PC-9 (cell line): ENCODE measurements at places on chromosomes 5 and 9.

DNA sequence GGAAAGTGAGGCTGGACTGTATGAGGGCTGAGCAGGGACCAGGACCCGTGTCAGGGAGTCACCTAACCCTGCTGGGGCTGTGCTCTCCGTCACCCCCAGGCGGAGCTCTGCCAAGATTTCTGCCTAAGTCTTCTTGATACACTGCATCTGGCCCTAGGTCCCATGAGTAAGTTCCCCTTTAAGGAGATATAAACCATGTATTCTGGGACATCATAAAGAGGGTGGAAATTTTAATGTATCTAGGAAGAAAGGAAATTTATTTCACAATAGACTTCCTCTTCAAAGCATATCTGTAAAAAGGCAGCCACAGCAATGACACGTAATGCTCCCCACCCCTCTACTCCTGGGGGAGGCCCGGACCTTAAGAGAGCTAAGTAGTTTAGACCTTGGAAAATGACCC, 183.4 kb downstream of the FBXL7 start:
- DNase-seq = no peak

DNA sequence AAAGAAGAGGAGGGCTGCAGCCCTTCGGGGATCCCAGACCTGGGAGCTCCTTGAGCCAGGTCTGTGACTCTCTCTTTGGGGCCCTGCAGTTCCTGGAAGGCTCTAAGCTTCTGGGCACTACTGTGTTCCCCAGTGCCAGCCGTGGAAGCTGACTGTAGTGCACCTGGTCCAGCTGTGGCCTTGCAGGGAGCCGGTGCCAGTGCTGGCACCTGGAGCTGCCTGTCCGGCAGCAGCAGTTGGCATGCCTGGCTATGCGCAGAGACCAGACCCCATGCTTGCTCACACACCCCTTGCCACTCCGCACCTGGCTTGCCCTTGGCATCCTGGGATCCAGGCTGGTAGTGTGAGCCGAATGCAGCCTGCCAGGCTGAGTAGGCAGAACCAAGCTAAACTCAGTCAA, 91.0 kb upstream of the PUM3 start:
- DNase-seq = no peak

GRCh38 chr9:27310582-27310981, 13.6 kb upstream of the EQTN start:
- DNase-seq = no peak

- no peak for DNase-seq
These were observed 3.9 kb upstream of the DAB2 start for GRCh38 chr5:39428640-39429039.

GRCh38 chr9:89020754-89021153, 29.5 kb downstream of the S1PR3 start:
- DNase-seq = no peak

GRCh38 chr5:156375895-156376495, 49.0 kb downstream of the SGCD start:
- DNase-seq = no peak

DNA sequence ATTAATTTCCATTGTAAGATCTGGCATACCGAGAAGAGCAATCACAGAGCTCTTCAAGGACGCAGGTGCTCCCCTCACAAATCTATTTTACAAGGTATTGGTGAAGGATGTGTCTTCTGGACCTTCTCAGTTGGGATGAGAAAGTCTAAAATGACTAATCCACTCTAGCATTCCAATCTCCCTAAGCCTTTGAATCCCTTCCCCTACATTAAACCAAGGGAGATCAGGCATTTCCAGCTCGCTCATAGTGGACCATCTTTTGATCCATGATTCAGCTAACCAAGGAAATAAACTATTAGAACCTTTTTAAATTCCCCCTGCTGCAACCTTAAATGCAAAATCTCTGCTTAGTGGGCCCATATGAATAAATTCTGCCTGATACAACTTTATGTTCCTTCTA, 95.9 kb upstream of the FBN2 start:
- DNase-seq = no peak

DNA sequence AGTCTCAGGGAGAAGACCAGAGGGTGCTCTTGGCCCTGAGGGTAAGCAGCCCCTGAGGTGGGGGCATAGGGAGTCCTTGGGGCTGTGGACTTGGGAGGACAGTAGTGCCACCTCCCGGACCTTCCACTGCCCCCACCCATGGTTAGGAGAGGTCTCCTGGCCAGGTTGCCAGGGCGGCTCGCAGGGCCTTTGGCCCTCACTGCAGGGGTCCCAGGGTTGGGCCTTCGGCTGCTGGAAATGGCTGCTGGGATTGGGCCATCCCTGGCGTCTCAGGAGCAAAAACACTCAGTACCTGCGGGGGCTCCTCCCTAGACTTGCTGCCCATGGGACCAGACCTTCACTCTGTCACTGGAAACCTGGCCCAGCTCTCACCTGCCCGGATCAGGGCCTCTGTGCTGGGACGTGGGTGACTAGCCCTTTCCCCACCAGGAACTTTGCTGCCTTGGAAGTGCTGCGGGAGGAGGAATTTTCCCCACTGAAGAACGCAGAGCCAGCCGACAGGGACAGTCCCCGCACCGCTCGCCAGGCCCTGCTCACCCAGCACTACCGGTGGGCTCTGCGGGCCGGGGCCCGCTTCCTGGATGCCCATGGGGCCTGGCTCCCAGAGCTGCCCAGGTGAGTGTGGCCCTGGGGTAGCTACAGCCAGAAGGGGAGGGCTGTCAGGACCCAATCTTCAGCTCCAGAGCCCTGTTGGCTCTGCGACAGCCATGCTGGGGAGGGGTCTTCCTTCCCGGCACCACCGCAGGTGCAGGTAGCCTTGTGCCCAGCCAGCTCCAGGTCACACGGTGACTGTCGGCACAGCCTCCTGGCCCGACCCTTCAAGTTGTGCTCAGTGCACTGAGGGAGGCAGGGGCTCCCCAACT, 3.2 kb downstream of the UAP1L1 start:
- DNase-seq = peak; percentile 32

GRCh38 chr5:137658324-137658723, 77.6 kb downstream of the KLHL3 start:
- DNase-seq = no peak

DNA sequence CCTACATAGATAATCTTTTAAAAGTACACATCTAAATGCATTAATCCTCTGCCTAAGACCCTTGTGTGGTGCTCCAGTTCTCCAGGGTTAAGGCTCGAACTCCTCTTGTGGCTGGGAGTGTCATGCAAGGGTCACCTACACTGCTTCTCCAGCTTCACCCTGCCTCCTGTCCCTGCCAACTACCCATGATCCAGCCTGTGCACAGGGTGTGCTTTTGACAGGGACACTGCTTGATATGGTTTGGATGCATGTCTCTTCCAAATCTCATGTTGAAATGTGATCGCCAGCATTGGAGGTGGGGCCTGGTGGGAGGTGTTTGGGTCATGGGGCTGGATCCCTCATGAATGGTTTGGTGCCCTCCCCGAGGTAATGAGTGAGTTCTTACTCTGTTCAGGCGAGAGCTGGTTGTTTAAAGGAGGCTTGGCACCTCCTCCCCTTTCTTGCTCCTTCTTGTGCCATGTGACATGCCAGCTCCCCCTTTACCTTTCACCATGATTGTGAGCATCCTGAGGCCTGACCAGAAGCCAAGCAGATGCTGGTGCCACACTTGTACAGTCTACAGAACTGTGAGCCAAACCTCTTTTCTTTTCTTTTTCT, 48.5 kb downstream of the SLC22A5 start:
- no peak for DNase-seq

DNA sequence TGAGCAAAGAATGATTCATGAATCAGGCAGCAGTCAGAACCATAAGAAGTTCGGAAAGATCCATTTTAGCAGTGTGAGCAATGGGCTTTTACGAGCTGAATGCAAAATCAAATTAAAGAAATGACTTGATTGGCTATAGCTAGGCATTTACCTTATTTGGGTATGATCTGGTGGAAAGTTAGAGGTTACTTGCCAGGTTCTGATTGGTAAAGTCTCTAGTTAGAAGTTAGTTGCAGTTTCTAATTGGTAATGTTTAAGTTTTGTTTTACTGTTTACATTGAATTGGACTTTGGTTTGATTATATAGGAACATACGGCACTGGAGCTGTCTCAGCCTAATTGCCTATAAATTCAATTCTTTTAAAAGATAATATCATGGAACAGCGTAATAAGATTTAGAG, 97.9 kb downstream of the ITGA1 start:
- no peak for DNase-seq

DNA sequence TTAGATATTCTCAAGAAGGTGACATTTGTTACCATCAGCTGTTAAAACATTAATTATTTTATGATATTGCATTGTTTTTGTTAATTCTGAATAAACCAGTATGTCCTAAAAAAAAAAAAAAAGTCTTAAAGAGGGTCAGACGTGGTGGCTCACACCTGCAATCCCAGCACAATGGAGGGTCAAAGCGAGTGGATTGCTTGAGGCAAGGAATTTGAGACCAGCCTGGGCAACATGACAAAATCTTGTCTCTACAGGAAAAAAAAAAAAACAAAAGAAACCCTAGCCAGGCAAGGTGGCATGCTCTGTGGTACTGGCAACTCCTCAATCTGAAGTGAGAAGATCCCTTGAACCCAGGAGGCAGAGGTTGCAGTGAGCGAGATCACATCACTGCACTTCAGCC, 46.8 kb downstream of the CYLC2 start:
- DNase-seq = no peak

DNA sequence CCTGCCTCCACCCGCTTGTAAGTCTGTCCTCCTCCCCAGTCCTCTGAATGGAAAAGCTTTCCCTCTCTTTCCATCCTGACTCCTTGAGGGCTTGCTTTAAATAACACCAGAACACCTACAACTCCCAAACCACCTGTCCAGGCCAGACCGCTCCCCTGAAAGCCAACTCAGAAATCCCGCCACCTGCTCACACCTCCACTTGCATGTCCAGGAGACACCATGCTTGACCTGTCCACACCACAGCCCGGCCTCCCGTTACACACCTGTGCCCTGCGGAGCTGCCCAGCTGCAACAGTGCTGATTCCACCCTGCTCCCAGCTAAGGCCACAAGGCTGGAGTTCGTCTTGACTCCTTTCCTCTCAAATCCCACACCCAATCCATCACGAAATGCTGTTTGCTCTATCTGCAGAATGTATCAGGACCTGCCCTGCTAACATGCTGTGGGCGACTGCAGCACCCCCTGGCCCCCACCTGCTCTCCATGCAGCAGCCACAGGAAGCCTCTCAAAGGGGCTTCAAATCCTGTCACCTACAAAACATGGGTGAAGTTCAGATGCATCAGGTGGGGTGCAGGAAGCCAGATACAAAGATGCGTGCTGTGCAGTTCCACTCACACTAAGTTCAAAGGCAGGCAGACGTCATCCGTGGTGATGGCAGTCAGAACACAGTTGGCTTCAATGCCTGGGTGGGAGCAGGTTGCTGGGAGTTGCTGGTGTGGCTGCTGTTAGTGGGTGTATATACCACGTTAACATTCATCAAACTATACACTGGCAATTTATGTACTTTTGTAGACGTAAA, 166.0 kb downstream of the ROR2 start:
- no peak for DNase-seq

GRCh38 chr9:124818431-124819281, 34.6 kb upstream of the WDR38 start:
- peak; percentile 95 for DNase-seq

DNA sequence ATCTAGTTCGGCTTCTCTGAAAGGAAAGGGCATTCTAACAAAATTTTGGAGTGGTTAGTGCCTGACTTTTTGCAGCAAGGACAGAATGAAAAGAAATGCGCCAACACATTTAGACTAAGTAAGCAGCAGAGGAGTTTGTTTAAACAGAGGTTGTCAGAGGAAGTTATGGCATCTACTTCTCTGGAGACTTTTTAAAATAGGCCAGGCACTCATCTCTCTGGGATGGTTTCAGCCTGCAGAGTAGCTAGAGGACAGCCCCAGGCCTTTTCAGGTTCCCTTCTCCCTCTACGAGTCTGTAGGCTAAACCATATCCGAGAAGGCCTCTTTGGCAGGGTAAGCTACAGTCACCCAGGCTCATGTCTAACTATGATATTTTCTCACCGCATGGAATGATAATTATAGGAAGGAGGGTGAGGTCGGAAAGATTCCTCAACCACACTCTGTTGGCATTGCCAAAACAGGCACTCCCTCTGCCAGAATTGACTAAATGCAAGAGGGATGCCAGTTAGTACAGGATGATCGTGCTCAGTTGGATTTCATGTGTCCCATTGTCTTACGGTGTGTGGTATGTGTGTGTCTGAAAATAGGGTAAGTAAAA, 1.4 kb upstream of the CTXN3 start:
- no peak for DNase-seq

DNA sequence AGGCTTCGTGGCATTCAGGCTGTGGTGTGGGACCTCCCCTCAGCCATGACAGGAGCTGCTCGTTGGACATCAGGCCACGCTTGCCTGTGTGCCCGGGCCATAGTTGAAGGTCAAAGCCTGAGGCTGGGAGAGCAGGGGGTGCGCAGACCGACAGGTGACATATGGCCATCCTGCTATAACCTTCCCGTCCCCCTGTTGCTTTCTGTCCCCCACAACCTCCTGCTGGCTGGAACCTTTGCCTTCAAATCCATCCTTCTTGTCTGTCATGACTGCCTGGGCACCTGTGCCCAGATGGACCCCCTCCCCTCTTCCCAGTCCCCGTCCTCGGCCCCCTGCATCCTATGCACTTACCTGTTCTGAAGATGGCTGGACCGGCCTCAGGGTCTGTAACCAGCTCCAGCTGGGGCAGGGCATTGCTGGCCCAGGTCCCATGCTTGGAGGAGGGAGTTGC, 83.2 kb downstream of the WNK2 start:
- DNase-seq = no peak

DNA sequence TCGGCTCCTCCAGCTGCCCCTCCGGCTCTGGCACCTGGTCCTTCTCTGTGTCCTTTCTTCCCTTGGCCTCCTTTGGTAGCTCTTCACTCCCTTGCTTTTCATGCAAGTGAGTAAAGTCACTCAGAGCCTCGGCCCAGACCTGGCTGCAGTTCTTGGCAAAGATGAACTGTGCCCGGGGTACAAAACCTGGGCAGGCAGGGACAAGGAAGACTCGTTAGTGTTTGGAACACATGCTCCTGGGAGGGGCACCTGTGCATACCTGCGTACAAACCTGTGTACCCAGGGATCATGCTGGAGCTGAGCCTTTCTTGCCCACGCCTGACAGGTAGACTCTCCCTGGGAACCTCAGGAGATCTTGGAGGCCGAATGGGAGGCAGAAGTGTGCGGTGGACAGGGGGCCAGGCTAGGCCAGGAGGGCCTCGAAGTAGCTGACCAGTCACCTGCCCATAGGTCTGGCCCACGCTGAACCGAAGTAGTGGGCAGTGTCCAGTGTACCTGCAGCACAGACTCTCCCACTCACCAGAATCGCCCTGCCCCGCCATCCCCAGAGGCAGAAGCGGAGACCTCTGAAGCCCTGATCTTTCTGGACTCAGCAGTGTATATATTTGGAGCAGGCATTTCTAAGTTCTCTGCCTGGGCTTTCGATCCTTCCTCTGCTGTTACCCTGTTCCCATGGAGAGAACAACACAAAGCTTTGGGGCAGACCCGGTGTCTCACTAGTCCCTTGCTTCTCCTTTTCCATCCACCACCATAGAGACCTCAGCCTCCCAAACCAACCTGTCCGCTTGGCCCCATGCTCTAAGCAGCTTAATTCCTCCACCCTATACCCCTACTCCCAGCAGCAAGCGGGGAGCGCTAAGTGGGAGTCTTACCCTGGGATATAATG, 41.9 kb upstream of the TESK1 start:
- no peak for DNase-seq

GRCh38 chr5:34928267-34928666, 1.1 kb upstream of the DNAJC21 start:
- no peak for DNase-seq
